ENCODE measurements at places on chromosomes 3 and 15.
A peak's percentile ranks its signal among the peaks of the same experiment; 100 is the strongest.

DNA sequence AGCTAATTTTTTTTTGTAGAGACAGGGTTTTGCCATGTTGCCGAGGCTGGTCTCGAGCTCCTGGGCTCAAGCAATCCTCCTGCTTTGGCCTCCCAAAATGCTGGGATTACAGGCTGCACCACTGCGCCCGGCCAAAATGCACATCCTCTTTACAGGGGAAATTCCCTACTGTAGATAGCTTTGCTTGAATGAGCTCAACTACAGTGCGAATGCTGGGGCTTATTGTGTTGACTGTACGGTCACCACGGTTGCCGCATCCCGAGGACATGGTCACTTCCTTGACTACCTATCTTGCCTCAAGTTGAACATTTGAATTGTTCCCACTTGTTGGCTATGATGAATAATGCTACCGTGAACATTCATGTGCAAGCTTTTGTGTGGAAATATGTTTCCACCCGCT is 5.3 kb upstream of the MTFMT start:
- DNase-seq = no peak

DNA sequence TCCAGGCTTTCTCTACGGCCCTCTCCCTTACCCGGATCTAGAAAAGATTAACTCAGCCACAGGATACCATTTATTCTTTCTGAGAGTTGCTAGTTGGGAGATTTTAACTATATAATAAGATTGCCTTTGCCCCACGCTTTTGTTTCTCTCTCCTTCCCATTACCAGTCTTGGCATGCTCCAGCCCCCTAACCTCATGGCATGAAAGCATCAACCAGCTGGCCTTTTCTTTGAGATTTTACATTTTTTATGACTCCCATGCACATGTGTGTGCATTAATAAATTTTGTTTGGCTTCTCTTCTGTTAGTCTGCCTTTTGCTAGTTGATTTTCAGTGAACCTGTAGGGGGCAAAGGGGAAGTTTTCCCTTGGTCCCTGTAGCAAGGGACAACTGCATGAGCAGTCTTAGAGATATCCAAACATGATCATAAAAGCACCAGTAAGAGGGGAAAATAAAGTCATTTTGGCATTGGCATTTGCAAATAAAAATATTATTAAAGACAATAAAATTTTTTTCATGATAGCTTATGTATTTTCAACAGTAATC is 73.6 kb downstream of the OXSM start:
- DNase-seq = no peak

DNA sequence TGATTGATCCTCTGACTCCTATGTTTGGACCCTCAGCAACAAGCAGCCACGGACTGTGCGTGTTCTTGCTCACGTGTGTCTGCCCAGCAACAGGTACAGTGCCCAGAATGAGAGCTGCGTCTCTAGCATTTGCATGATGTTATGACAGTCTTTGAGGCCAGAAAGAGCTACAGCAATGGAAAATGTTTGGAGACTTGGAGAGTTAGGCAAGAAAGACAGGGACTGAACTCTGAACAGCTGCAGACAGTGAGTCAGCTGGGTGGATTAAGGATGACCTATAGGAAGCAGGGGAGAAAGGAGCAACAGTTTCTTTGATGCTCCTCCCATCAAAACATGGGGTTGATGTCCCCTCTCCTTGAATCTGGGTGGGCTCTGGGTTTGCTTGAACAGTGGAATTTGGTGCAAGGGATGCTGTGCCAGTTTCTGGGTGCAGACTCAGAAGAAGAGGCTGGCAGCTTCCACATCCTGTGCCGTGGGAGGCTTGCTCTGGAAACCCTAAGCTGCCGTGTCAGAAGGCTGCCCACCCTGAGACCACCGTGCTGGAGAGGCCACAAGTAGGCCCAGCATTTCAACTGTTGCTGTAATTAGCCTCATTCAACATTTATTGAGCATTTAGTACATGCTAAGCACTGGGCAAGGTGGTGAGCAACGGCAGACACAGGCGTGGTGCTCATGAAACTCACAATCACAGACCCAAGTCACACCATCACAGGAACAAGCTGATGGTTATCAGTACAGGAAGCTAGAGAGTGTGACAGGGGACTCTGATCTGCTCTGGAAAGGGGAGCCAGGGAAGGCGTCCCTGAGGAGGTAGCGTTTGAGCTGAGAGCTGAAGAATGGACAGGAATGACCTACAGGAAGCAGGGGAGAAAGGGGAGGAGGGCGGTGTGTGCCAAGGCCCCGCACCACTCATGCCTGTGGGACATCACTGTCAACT is 21.7 kb downstream of the CCR9 start:
- DNase-seq = peak; percentile 34

- no peak for DNase-seq
These were observed 62.9 kb upstream of the PRR23C start for GRCh38 chr3:139107424-139108252.

DNA sequence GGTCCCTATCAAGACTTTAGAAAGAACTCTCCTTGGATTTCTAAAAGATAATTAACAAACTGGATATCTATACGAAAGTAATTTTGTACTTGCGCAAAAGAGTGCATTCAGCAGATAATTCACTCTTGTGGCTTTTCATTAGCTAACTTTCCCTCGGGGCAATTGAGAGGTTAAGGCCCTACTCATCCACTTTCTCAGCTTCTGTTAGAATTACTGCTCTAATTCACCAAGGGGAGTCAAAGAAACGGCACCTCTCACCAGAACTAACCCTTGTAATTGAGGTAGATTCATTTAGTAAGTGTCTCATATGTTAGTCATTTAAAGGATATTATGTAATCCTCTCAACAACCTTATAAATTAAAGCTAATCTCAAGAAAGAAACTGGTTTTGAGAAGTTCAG is 22.5 kb upstream of the MB21D2 start:
- no peak for DNase-seq

DNA sequence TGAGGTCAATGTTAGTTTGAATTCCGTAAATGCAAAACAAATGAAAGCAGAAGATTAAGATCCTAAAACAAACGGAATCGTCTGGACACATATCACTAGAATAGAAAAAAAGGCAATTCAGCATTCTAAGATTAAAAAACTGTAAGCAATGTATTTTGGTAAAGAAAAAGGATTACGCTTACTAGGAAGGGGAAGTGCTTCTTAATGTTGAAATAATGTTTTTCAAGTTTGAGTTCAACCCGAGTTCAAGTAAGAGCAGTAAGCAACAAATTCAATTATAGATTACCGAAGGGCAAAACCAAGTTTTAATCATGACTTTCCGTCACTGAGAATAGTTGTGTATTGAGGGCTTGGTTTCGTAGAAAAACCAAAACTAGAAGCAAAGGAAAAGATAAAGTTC is 637 bp downstream of the CIP2A start:
- no peak for DNase-seq

- DNase-seq = no peak
These were observed 17.0 kb upstream of the OR5K1 start for GRCh38 chr3:98445949-98446406.

- no peak for DNase-seq
These were observed 342.8 kb upstream of the ARPP21 start for GRCh38 chr3:35296533-35296932.

Data from central memory CD4-positive, alpha-beta T cell (primary cell).